ENCODE measurements at places on chromosomes 16 and 17.

- no peak for DNase-seq
Observed at GRCh38 chr16:17082095-17082882, 388.5 kb downstream of the XYLT1 start.

DNA sequence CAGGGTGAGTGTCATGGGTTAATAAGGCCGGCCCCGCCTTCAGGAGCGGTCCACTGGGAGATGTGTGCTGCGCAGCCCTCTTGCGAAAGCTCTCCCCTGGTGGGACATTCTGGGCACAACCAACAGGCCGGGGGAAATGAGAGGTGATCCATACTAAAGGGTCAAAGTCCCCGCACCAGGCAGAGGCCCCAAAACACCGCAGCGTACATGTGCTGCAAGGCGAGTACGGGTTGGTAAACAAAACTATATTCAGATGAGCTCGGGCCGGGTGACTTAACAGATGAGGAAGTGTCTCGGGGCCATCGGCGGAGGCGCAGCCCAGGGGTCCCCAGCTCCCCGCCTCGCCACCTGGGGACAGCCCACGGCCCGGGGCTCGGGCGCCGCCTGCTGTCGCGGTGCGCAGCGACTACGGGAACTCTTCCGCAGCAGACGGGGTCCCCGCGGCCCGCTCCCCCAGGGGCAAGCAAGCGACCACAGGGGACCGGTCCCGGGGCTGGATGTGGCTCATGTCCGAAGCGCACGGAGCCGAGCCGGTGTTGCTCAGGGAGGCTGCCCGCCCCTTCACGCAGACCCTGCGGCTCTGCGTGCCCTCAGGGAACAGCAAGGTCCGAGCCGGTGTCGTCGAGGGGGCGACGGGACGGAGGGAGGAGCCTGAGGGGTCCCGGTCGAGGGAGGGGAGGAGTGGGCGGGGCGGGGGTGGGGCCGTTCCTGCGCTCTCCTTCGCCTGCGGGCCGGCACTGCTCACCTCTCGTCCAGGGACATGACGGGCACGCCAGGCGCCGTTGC, at the start of gene RAB37:
Gene RAB37, plus strand, starts transcription at position 744 of the 786 bp plus-strand sequence. Its CDS starts 17 bp downstream, at position 761.
- no peak for DNase-seq

- no peak for DNase-seq
Observed at GRCh38 chr16:8720080-8720966, 45.9 kb downstream of the ABAT start.

DNA sequence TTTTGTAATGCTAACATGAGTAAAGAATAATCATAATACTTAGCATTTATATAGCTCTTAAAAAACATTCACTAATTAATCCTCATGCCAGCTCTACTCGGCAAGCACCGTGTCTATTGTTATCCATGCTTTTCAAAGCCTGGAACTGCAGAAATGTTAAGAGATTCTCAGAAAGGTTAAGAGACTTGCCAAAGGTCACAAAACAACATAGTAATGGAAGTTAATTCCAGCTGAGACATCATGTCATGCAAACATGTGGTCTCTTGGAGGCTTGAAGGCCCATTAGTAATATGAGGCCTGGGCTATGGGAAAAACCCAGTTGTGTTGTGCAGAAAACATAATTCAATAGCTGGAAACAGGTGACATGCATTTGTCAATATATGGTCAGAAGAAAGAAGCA, 389.9 kb upstream of the GOT2 start:
- DNase-seq = no peak

- no peak for DNase-seq
Observed at GRCh38 chr17:77540975-77541374, 400.2 kb downstream of the SEC14L1 start.

DNA sequence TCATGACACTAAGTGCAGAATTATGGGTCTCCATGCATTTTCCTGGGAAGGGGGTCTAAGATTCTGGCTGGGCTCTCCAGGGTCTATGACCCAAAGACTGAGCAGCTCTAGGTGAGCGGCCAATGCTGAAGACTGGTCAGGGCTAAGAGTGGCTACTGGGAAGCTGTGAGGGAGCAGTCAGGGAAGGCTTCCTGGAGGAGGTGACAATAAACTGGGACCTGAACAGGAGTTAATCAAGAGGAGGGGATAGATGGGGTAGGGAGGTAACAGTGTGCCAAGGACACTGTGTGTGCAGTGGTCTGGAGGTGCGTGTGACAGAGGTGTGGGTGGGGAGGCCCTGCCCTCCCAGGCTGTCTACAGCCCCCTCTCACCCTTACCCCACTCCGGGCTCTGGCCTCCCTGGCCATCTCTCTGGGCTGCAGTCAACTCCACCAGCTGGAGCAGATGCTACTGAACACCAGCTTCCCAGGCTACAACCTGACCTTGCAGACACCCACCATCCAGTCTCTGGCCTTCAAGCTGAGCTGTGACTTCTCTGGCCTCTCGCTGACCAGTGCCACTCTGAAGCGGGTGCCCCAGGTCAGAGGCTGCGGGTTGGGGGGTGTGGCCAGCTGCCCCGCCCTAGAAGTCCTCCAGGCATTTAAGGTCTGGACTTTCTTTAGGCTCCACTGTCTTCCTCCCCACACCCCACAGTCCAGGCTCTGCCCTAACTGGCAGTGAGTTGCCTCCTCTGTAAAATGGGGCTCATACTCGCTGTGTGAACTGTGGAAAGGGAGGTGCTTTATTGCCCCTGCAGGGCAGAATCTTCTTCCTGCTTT, 20.4 kb downstream of the ADGRG5 start:
- no peak for DNase-seq

- no peak for DNase-seq
Observed at GRCh38 chr16:50061326-50061725, 4.4 kb upstream of the HEATR3 start.

DNA sequence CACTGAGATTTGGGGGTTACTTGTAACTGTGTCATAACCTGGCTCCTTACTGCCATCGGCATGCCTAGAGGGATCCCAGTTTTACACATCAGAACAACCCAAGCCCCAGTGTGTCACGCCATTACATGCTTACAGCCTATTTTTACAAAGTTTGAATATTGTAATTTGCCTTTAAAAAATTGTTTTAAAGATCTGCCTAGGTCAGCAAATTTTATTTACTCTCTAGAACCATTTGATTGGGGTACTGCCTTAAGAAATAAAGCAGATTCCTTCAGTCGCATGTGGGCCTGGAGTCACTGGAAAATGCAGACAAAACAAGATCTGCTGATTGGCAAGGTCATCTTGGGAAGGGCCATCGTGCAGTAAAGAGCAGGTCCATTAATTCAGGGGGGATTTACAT, 566.9 kb downstream of the WWOX start:
- no peak for DNase-seq

- DNase-seq = no peak
Observed at GRCh38 chr17:50943575-50943933, 77.4 kb upstream of the TOB1 start.

DNA sequence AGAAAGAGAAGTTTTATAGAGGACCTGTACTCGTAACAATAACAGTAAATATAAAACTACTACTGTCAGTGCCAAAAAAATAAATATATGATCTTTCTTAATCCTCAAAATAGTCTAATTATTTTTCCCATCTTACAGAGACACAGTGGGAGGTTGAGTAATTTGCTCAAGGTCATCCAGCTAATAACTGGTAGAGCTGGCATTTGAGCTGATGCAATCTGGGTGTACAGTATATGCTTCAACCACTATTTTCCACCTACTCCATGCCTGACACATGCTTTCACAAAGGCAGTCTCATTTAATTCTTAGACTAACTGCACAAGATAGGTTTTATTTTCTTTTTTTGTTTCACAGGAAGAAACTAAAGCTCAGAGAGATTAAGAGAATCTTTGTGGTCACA, 33.6 kb downstream of the PIGL start:
- DNase-seq = no peak

GRCh38 chr16:70453892-70454221, 538 bp upstream of the FCSK start:
- no peak for DNase-seq

DNA sequence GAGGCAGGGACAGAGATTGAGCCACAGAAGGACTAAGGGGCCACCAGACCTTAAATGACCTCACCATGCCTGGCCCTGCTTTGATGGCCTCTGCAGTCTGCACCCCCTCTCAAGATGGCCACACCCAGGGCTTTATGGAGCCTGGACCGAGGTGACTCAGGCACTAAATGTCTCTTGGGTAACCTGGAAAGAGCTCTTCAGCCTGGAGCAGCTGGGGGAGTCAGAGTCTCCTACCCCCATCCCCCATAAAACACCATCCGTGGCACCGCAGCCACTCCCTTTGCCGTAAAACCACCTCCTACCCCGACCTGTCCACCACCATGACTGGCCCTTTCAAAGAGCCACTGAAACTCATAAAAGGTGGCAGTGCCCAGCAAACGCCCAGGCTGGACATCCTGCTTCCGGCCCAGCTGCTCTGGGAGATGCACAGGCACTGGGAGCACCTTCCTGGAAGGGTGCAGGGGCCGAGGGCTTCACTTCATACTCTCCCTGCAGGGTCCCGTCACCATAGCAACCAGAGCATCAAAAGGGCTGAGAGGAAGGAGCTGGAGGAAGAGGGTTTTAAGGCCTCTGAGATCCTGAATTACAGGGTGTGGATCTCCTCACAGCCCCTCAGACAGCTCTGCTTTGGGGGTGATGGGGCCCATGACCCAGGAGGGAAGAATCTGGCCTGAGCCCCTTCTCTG, 22.3 kb downstream of the FOXN1 start:
- no peak for DNase-seq

GRCh38 chr17:46733837-46734475, 84.5 kb downstream of the WNT3 start:
- no peak for DNase-seq

DNA sequence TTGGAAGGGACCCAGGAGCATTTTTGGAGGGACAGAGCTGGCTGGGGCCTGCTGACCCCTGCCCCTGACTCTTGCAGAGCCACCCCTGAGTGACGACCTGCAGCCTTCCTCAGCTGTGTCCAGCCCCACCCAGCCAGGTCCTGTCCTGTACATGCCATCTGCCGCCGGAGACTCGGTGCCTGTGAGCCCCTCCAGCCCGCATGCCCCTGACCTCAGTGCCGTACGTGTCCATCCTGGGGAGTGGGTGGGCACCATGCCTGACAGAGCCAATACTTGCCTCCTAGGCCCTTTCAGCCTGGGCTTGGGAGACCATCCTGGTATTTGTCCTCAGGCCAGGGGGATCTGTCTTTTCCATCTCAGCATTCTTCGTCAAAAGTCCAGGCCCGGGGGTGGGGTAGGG, 27.5 kb downstream of the UNC13D start:
- DNase-seq = no peak

DNA sequence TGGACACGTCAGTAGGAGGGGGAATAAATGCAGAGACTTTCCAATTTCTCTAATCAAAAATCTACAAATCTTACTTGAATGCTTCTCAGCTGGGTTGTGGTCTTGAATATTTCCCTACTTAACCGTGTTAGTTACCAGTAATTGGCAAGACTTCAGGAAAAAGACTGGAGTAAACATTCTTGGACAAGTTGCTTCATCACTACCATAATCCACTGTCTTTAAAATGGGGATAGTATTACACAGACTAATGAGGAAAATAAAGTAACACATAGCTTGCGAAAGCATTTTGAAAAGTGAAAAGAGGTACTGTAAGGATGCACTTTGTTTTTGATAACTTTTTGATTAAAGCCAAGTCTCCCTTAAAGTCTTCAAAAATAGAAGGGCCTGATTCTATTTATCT, 18.4 kb downstream of the MYH1 start:
- no peak for DNase-seq

- no peak for DNase-seq
Observed at GRCh38 chr17:49031965-49032928, 35.1 kb downstream of the IGF2BP1 start.

GRCh38 chr16:9225527-9226316, 134.3 kb downstream of the HAPSTR1 start:
- DNase-seq = no peak

DNA sequence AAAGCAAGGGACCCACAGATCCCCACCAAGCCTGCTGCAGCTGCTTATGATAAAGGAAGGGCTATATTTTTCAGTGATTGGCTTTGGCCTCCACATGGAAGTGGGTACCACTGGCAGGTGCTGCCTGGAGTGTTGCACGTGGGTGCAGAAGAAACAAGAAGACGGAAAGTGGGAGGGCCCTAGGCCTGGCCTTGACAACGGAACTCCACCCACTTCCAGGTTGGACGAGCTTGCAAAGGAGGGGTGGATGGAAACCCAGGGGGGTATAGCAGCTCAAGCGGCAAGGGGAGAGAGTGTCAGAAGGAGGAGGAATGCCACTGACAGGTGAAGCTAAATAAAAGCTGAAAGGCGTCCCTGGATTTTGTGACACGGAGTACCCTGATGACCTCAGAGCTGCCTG, 20.3 kb downstream of the TRIM25 start:
- DNase-seq = no peak

DNA sequence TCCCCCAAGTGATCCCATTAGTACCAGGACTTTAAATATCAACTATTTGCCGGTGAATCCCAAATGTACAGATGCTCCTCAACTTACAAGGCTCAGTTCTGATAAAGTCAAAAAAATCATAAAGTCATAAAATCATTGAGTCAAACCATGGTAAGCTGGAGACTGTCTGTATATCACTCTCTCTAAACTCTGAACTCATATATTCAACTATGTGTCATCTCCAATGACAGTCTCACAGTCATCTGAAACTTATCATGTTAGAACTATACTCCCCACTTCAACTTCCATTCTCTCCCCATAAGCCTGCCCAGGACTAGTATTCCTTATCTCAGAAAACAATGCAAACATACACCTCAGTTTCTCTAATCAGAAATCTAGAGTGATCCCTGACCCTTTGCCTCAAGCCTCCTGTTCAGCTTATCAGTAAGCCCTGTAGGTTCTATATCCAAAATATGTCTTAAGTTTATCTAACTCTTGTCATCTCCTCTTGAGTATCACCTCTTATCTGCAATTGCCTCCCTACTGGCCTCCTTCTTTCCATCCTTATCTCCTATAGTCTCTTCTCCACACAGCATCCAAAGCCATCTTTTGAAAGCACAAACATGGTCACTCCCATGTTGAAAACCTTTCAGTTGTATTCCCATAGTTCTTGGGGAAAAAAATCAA, 55.0 kb downstream of the SSH2 start:
- DNase-seq = no peak

DNA sequence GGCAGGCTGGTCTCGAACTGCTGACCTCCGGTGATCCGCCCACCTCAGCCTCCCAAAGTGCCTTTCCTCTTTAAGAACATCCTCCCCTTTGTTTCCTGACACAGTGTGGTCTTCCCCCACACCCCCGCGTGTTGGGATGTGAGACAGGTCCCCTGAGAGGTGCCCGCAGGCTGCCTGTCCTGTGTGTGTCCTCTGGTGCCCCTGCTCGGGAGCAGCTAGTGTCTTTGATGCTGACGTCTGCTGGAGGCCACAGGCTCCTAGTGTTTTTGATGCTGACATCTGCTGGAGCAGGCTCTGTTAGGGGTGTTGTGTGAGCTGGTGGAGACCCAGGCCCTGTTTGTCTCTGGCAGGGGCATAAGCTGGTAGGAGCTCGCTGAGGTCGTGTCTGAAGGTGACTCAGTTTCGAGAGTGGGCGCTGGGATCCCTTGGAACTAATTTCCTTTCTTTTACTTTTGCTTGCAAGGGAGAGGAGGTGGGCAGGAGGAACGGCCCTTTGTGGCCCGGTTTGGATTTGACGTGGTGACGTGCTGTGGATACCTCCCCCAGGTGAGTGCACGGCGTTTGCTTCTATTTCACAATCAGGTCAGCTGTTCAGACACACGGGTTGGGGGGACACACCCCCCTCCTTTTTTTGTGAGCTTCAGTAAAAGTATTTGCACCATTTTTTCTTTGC, 6.0 kb downstream of the FN3KRP start:
- no peak for DNase-seq
